ENCODE measurements at places on chromosomes 4 and X. TPM values are rescaled to one million over a fixed set of nuclear protein-coding genes. Genes with fewer than 3 reads are reported as not detected.

Gene PLS3
- 241 TPM for polyA plus RNA-seq

Gene ATP1B4
- not detected for polyA plus RNA-seq

Gene ZBTB49
- 4.8 TPM for polyA plus RNA-seq

Gene TLR6
- 0.75 TPM for polyA plus RNA-seq

Gene ARMCX4
- polyA plus RNA-seq: 2.6 TPM

Gene GSX2
- polyA plus RNA-seq: not detected

Gene GRPR
- polyA plus RNA-seq: not detected

Gene CLTRN
- not detected for polyA plus RNA-seq

Gene WDR45
- polyA plus RNA-seq: 73.0 TPM

Gene RENBP
- polyA plus RNA-seq: 10.5 TPM

Gene CCDC149
- 15.7 TPM for polyA plus RNA-seq

Gene GPR34
- 36.2 TPM for polyA plus RNA-seq

Gene SLC6A14
- 0.03 TPM for polyA plus RNA-seq

Gene JCHAIN
- polyA plus RNA-seq: 2.7 TPM

Gene F8A2
- not detected for polyA plus RNA-seq
